ENCODE measurements at places on chromosomes 12 and 14.

DNA sequence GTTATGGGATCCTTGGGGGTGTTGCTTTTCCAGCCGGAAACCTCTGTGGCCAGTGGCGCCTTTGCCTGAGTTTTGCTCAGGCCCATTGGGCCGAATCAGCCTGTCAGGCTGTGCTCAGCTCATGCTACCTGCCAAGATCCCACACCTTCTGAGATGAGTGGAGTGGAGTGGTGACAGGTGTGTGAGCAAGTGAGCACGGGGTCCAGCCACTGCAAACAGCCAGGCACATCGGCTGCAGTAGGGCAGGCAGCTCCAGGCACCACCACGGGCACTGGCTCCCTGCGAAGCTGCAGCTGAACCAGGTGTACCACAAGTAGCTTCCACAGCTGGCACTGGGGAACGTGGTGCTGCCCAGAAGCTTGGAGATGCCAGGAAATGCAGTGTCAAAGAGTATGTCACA is 21.1 kb upstream of the WDR89 start:
- no peak for DNase-seq

- no peak for DNase-seq
These were observed 10.8 kb downstream of the PPFIBP1 start for GRCh38 chr12:27534765-27535161.

GRCh38 chr14:106879241-106879640 is 1352.9 kb downstream of the TMEM121 start:
- no peak for DNase-seq

DNA sequence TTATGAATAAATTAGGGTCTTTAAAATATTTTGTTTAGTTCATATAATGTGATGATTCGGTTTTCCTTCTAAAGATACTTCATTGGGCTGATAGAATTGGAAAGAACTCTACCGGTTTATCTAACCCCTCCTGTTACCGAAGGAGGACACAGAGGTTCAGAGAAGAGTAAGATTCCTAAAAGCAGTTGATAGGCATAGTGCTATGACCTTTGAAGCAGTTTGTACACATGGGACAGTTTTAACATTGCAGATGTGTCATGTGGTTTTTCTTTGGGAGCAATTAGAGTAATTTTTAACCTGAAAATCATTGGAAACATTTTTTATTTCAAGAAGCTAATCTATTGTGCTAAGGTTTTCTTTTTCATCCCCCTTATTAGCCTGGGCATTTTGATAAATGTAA is 62.8 kb downstream of the BHLHE41 start:
- no peak for DNase-seq

GRCh38 chr14:91870001-91870400 is 2.7 kb upstream of the TC2N start:
- no peak for DNase-seq

GRCh38 chr14:104681689-104682074 is 7.7 kb upstream of the INF2 start:
- peak; percentile 71 for DNase-seq

DNA sequence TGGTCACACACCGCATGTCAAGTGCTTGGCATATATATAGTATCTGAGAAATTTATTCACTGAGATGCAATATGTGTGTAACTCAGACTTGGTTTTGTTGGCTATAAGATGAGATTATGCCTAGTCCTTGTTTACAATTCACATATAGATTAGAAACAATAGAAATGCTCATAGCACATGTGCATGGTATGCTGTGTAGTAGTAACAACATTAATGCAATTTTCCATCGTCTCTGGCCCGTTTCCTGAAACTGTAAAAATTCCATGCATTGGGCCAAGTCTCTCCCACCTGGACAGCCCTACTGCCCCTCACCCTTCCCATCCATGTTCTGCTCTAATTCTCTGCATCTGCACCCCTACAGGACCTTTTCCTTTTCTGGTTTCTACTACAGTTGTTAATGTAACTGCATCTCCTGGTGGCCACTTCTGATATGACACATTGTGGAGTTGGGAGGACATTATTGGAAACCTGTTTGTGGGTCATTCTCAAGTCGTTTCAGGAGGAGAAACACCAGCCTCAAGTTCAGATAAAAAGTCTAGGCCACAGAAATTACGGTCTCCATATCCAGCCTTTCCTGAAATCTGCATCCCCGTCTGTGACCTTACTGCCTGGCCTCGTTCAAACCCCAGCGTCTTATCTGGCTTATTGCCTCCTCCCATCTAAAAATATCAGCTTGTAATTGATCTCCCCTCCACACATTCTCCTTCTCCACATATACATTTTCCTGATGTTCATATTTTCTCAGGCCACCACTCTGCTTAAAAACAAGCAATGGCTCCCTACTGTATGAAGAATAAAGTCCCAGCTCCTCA is 37.5 kb downstream of the EMP1 start:
- DNase-seq = peak; percentile 56

DNA sequence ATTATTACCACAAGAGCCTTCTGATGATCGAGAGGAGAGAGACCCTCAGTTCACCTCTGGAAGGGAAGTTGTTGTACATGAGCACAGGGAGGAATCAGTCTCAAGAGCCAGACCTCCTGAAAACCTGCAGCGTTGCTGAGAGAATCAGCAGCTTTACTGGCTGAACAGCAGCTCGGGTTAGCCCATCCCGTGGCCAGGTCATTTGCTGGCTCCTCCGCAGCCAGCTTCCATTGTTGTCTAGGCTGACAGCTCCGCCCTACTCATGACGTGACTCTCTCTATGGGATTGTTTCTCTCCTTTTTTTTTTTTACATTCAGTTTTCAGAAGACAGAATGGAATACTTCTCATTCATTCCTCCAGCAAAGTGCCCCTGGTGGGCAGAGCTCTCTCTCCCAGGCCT is 69.9 kb downstream of the TGFB3 start:
- DNase-seq = no peak

DNA sequence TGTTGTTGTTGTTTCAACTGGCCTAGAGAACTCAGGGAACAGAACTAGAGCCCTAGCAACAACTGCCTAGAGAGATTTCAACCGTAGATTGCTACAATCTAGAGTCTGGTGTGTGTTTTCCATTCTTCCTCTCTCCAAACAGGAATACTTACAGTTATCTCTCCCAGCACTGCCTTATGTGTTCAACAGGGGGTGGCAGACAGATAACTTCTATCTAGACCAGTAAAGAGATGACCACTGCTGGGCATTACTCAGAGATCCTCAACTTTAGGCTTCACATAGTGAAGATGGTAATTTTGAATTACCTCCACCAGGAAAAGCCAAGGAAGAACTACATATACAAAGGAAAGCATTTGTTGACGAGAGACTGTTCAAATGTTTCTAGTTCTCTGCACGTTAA is 4.8 kb downstream of the TXNDC16 start:
- no peak for DNase-seq

DNA sequence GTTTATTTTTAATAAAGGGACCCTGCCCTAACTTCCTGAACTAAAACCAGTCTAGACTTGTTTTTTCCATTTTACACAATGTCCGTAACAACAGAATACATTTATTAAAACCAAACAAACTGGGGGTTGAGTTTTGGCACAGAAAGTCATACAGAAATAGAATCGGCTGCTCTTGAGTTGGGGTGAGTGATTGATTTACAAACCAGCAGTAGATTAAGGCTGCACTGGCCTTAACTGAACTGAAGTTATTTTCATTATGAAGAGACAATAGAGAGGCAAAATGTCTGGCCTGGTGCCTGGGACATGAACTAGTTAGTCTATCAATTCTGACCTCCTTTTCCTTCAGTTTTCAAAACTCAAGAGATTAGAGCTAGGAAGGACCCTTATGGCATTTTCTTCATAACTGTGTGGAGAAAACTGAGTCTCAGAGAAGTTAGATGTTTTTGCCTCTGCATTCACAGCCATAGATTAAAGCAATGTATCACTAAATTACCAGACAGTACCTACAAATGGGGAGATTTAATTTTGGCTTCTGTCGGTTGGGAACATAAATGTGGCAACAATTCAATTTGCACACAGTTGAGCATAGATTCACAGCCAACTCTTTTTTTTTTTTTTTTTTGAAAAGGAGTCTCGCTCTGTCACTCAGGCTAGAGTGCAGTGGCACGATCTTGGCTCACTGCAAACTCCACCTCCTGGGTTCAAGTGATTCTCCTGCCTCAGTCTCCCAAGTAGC is 19.8 kb upstream of the MGP start:
- DNase-seq = no peak

DNA sequence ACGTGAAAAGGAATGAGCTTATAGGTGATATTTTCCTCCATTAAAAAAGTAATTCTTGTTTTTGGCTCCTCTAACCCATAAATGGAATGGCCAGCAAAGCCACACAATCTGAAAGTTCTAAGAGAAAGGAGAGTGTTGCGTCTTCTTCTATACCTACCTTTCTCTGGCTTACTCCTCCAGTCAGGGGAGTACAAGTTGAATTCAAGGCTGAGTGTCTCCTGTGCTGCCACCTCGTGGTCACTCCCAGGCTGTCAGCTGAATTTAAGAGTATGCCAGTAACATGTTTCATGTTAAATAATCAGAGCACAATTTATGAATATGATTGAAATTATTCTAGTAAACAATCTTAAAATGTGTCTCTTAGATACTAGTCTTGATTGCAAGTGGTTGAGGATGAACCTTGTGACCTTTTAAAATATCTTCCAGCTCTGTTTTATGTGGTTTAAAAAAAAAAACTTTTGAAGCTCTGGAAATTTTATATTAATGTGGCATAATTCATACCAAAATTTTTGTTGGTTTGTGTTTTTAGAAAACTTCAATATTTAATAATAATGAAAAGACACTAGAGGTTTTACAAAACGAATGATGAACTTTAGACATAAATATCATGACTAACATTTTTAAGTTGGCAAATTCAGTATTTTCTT is 31.7 kb downstream of the PTHLH start:
- peak; percentile 58 for DNase-seq

DNA sequence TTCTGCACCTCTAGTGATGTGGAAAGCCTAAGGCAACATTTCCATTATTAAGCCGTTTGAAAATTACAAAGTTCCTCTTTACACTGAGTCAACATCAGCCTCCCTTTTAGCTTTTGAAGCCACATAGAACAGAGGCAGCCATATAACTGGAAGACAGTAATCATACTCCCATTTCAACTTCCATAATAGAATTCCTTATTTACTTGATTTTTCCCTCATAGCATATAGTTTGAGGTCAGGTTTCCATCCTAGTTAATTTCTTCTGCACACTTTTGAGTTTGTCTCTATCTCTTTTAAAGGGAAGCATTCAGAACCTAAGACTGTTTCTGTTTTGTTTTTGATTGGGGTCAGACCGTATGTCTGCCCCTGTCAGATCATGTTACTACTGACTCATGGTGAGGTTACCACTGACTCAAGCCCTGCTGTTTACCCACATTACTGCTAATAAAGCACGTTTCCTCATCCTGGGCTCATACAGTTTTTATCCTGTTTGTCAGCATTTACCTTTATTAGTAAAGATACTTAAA is 161.0 kb downstream of the SLC38A4 start:
- peak; percentile 83 for DNase-seq

GRCh38 chr14:85178864-85179263 is 351.1 kb upstream of the FLRT2 start:
- no peak for DNase-seq

DNA sequence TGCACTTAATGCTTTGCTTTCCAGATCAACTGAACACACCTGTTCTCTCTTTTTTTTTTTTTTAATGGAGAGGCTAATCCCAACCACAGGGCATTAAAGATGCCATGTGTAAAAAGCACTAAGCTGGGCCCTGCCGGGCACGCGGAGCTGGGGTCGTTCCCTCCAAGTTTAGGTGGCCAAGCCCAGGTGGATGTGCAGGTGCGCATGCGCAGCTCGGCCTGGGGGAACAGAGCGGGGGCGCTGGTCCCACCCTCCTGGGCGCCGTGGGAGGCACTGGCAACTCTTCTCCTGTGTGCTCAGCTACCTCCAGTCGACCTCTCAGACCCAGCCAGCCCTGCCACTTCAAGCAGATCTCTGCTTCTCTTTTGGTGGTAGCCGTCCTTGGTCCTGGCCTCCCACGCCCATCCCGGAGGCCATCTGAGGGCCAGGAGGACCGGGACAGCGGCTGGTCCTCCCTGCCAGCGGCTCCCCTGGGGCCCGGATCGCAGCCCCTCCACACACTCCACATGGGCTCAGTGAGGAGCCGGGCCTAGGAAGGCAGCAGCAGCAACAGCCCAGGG is 679.3 kb downstream of the BCL11B start:
- no peak for DNase-seq

DNA sequence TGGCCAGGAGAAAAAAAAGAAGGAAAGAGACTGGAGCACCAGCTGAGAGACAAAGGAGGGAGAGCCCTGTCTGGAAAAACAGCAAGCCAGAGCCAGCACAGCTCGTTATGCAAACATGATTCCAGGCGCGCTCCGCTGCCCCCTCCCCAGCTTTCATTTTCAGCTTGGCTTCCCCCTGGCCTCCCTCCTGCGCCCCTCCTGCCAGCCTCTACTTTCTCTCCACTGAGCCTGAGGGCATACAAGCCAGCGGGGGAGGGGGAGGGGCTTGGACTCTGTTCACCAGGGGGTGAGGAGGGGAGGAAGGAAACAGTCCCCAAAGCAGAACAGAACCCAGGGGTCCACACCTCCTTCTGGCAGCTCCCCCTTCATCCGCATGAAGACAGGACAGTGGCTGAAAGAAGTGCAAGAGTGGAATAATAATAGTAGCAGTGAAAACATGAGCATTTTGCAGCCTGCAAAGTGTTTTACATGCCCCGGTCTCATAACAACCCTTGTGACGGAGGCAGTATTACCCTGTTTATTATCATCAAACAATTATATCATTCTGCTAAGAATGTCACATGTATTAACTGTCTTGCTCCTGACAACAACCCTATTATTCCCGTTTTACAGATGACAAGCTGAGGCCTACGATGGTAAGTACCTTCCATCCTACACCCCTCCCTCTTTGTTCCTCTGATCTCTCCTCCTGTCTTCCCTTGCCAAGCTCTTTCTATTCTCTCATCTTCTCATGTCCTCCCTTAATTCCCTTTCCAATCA is 24.2 kb downstream of the SMUG1 start:
- no peak for DNase-seq

DNA sequence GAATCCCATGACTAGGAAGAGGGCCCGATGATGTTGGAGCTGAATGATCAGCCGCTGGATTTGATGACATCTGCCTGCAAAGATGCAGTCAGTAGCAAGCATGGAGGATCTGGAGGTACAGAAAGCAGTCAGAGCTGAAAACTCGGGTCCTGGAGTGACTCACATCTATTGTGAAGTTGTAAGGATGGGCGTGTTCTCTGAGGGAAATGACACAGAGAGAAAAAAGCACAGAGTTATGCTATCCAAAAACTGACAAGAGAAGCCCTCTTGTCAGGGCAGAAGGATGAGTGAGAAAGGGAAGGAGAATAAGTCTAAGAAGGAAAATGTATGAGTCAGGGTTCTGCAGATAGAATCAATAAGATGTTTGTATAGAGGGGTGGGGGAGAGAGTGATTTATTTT is 380.4 kb upstream of the CCDC196 start:
- DNase-seq = no peak

DNA sequence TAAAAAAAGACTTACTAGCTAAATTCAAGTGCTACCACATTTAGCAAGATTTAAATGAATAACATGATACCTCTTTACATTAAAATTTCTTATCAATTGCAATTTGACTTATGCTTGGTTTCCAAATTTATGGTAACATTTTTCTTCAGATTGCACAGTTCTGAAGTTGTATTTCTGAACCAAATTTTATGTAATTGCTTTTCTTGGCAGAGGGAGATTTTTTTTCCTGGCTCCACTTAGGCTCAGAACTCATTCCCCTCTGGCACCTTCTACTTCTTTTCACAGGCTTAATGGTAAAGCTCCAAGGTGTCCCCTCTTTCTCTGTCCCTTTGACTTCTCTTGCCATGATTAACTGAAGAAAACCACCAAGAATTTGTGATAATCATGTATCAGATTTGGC is 99.8 kb upstream of the TMTC1 start:
- DNase-seq = no peak

All from fibroblast of gingiva (primary cell).